HCT116 (cell line): ENCODE measurements at places on chromosomes 3 and 15. TPM values are rescaled to one million over a fixed set of nuclear protein-coding genes. Genes with fewer than 3 reads are reported as not detected.

- no peak for DNase-seq
Measured at GRCh38 chr3:50573566-50574443, 4.5 kb downstream of the HEMK1 start.

GRCh38 chr3:124845406-124845805, 41.8 kb downstream of the ITGB5 start:
- no peak for DNase-seq

DNA sequence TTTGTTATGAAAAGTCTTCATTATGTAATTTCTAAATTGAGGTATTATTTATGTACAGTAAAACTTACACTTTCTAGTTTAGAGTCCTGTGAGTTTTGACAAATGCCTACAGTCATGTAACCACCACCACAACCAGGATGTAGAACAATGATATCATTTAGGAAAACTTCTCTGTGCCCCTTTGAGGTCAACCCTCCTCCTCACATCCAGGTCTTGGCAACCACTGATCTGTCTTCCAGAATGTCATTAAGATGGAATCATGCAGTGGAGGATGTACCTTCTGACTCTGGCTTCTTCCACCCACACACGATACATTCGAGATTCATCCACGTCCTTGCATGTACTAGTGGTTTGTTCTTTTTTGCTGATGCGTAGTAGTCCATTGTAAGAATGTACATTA, 23.2 kb downstream of the MINAR1 start:
- no peak for DNase-seq

- no peak for DNase-seq
Measured at GRCh38 chr3:155386919-155387318, 93.4 kb upstream of the STRIT1 start.

The ATP2C1 gene
- total RNA-seq: 69.1 TPM

DNA sequence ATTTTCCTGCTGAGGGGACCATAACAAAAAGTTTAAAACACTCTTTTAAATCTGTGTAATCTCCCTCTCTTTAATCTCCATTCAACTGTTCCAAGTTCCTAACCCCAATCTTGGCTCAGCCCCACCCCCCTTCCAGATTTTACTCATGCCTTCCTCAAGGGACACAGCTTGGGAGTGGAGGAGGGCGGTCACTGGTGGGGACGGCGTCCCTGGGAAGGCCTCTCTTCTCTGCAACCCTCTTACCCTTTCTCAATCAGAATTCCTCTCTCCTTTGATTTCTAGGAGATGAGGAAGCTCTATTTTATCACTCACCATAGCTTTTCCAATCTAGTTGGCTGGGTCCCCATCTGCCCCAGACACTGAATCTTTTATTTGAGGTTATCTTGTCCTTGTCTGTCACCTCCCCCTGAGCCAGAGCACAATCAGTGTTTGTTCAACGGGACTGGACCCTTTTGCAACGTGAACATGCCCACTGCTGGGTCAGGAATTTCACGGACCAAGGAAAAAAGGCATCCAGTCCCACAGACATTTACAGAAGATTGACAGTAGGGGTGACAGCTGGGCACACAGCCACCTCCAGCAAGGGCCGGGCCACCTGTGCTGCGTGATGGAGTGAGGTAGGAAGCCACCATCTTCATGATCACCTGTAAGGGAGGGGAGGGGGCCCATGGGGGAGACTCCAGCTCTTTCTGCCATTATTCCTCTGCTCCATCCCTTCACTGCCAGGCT, 84.0 kb upstream of the HERC1 start:
- no peak for DNase-seq
